ENCODE measurements at places on chromosomes 12 and 14.

DNA sequence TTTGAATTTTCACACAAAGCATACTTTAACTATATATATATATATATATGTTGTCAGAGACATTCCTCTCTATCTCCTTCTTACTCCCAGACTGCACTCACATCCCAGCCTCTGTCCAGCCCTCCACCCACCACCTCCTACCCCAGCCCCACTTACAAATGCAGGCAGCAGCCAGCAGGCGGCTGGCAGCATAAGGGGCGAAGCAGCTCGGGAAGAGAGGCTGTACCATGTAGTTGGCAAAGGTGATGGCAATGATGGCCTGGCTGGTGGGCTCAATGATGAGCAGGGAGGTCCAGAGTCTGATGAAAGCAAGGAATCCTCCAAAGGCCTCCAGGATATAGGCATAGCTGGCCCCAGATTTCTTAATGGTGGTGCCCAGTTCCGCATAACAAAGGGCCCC, 2.5 kb downstream of the SLC7A7 start:
- no peak for DNase-seq

DNA sequence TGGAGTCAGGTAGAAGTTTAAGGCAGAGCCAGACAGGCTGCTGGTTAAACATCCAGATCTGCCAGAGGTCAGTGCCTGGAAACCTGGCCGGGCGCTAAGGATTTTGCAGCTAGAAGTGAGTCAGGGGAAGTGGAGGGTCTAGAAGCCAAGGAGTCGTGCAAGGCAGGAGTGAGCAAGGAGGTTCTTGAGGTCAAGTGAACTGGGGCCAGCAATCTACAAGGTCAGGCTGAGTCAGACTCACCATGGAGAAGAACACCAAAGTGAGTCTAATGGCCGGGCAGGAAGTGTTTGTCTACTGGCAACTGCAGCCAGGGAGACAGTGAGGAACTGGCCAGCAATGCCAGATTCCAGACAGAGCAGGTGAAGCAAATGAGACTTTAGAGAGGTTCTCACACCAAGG, 628.2 kb downstream of the ETNK1 start:
- DNase-seq, result no peak

DNA sequence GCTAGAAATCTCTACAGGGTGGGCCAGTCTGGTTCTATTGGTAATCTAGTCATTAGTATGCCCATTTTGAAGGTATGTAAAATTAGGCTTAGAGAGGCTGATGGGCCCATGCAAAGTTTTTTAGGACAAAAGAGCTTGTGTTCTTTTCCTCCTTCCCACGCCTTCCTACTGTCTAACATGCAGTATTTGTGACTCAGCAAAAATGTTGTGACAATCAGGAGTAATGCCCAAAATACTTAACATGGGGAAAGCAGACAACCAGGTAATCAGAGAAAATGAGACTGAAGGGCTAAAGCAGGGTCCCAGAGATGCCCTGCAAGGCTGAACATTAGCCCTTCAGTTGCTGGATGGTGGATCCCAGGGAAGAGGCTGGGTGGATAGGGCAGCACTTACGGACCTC, 437.9 kb downstream of the BCL11B start:
- DNase-seq, result no peak

- no peak for DNase-seq
These were observed 101.9 kb upstream of the OVCH1 start for GRCh38 chr12:29599381-29599780.

- DNase-seq, result no peak
These were observed 44.3 kb downstream of the PARP11 start for GRCh38 chr12:3828888-3829287.

DNA sequence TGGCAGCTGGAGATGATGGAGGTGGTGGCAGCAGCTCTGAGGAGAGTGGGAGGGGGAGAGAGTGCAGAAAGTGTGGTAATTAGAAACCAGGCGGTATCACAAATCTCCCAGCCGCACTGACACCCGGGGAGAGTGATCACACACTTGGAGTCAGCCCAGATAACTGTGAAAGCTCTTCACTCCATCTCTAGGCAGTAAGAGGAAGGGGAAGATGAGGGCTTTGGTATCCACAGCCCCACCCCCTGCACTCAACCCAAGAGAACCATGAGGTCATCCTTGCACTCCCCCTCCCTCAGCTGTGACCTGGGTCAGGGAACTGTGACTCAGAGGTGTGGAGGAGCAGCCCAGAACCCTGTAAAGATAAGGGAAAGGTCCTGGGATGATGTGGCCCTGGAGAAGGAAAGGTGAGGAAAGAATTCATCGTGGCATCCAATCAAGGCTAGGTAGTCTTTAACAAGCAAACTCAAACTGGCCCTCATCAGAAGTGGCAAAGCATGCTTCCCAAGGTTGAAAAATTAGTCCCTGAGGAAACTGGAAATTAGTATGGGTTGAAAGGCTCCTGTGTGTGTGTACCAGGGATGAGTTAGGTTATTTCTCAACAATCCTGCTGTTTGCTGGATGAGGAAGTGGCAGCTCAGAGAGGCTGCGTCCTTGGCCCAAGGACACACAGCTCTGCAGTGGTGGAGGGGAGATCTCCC, 111.0 kb upstream of the LHX5 start:
- no peak for DNase-seq

DNA sequence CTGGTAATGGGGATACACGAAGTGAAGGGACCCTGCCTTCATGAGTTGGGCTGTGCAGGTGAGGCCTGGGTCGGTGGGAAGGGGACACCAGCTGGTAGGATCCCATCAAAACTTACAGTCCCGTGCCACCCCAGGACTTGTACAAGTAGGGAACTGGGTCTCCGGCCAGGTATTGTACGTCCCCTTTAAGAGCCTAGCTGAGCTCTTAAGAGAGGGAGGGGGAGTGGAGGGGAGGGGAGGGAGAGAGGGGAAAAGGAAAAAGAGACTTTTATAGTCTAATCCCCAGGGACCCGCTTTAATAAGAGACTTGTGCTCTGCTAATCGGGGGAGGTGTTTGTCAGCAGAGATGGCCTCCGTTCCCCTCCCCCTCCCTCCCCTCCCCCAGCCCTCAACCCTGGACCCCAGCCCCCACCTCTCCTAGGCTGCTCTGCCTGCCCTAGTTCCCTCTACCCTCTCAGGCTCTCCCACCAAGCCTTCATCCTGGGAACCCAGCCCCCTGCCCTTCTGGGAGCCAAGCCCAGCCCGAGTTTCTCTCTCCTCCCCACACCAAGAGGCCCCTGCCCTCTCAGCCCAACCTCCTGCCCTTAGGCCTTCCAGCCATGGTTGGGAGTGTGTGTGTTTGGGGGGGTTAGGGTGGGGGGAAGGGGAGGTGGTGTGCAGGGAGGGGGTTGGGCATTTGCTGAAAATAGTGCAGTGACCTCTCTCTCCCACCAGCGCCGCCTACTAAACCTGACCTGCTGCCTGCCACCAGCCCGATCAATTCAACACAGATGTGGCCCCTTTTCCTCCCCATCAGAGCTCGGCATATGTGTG, 2.6 kb downstream of the GDF11 start:
- DNase-seq, result no peak

GRCh38 chr12:26732005-26732908, 100.7 kb downstream of the ITPR2 start:
- no peak for DNase-seq

DNA sequence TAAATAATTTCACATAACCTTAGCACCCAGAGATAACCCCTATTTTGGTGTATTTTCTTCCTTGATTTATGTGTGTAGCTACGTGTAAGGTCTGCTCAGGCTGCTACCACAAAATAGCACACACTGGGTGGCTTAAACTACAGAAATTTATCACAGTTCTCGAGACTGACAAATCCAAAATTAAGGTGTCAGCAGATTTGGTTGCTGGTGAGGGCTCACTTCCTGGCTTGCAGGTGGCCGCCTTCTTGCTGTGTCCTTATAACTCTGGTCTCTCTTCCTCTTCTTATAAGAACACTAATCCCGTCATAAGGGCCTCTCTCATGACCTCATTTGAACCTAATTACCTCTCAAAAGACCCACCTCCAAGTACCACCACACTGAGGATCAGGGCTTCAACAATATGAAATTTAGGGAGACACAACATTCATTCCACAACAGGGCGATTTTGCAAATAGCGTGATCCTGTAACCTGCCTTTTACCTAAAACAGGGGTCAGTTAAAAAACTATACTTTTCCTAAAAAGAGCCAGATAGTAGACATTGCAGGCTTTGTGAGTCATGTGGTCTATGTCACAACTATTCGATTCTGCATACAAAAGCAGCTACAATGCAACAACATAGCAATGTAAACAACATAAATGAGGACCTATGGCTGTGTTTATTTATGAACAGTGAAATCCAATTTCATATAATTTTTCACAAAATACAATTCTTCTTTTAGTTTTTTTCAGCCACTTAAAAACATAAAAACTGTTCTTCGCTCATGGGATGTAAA, 371.7 kb downstream of the DPF3 start:
- no peak for DNase-seq

DNA sequence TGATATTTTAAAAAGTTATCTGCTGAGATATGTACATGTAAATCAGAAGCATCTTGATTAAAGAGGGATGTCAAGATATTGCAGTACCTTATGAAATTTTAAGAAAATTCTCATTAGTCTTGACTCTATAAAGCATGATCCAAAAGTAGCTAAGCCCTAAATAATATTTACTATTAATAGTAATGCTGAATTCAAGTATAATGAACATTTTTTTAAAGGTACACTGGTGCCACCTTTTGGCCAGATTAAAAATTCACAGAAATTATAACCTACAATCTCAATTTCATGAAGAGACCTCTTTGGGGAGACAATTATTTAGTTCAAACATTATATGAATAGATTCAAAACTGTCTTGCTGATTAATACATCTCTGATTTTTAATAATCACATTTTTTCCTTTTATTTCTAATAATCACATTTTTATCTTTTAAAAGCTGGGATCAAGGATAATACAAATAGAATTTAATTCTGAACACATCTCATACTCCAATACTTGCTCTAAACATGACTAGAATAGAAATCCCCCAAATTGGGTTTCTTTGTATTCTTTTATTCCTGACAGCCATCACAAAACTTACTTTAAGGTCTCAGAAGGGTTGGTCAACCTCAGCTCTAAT, 13.4 kb downstream of the AKAP5 start:
- no peak for DNase-seq

- peak; percentile 58 for DNase-seq
These were observed 91.3 kb downstream of the TSPAN9 start for GRCh38 chr12:3168223-3169221.

DNA sequence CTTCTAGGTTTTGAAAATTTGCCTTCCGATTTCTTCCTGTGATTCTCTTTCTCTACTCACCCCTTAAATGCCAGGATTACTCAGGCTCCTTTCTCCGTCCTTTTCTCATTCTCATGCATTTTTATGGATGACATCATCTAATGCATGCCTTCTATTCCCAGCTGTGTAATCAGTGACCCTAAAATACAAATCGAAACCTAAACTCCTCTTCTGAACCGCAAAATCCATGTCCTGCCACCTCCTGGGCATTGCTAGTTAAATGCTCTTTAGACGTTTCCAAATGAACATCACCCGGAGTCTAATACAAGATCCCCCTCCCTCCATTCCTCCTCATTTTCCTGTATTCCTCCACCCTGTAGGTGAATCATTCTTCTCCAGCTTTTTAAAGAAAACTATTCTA, 1703.1 kb upstream of the FLRT2 start:
- no peak for DNase-seq

GRCh38 chr14:61797309-61797708, 35.1 kb downstream of the SNAPC1 start:
- no peak for DNase-seq

DNA sequence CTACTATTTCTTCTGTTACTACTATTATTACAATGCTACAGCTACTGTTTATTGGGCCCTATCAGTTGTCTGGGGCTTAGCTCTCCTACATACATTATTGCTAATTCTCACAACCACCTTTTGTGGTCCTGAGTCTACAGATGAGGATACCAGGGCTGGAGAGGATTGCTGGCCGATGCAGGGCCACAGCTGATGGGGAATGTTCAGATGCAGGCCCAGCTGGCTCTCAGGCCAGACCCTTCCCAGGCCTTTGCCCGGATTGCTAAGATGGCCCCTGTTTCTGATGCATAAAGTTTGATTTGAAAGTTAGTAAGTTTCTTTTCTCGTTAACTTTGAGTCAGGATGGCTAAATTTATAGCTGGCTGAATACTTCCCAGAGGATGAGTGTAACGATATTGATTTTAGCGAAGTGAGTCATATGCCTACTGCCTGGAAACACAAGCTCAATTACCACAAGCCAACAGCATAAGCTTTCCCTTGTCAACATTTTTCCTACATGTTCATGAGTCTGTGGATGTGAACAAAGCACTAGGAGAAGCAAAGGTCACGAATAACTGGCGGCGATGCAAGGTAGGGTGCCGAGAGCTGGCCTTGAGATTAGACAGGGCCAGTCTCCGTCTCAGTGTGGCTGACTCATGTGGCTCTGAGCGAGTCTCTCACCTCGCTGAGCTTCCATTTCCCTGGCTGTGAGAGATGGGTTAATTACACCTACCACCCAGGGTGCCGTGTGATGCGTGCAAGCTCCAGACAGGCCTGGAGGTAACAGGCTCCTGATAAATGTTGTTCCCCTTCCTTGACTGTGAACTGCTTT, 111.0 kb downstream of the BEGAIN start:
- DNase-seq, result no peak

GRCh38 chr12:66071549-66071948, 59.0 kb downstream of the LLPH start:
- no peak for DNase-seq

GRCh38 chr12:65958456-65958855, 134.2 kb downstream of the HMGA2 start:
- no peak for DNase-seq

DNA sequence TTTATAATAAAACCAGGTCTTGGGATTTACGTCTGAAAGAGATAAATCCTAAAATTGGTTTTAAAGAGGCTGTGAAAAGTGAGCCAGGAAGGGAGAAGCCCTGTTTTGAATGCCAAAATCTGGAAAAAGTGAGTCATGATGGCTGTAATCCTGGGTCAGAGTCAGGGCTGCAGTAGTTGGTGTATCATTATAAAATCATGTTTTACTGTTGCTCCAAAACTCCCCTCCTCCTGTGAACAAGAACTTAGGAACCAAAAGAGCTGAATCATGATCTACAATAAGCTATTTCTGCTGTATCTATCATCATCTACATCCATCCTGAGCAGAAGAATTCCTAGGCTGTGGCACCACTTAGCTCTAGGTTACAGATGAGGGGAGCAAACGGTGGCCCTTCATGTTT, 79.3 kb downstream of the LMO3 start:
- no peak for DNase-seq

- no peak for DNase-seq
These were observed 76.3 kb upstream of the FUT8 start for GRCh38 chr14:65336191-65336591.

DNA sequence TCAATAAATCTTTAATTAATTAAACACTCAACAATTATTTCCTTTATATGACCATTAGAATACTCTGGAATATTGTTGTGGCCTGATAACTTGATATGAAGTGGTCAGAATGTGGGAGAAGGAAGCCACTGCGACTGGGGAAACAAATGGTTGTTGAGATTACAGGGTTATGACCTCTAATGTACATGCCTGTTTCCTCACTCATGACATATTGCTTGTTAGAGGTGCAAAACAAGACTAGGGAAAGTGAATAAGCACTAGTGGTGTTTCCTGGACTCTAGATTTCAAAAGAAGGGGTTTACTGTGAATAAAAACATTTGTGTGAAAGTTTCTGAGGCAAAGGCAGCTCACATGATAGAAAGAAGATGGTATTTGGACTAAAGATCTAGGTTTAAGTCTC, 53.3 kb downstream of the STAB2 start:
- no peak for DNase-seq

- no peak for DNase-seq
These were observed 755.6 kb downstream of the MED13L start for GRCh38 chr12:115521771-115522409.

All from NCI-H774 (cell line).